ENCODE measurements at places on chromosomes 11 and 22.

- DNase-seq = no peak
These were observed 9.4 kb downstream of the PLAAT2 start for GRCh38 chr11:63553759-63554158.

DNA sequence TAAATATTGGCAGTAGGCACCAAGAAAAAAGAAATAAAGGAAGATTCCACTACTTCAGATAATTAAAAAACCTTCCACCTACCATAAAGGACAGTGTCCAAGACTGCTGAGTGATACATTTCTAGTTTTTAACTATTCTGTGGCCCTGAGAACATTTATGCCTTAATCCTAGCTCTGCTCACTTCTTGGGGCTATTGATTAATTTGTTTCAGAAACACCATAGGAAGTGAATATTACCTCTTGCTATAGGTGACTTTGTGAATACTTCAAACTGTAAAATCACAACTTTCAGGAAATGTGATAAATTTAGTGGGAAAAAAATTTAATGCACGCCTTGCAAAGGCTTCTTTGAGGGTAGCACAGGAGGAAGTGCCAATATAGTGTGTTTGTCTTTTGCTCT lies 35.2 kb downstream of the NF2 start:
- no peak for DNase-seq

DNA sequence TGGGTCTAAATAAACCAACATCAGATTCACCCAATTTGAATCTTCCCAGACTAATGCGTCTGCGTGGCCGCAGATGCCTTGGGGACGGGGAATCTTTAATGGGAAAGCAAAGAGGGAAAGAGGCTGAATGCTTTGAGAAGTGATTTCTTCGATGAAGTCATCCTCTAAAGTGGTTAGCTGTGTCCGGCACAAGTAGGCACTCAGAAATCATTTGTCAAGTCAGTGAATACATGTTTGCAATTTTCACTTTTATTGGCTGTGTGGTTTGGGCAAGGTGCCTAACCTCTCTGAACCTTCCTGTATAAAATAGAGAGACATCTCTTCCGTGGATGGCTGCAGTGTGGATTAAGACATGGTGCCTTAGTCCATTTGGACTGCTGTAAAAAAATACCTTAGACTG lies 19.7 kb upstream of the IFT27 start:
- no peak for DNase-seq

DNA sequence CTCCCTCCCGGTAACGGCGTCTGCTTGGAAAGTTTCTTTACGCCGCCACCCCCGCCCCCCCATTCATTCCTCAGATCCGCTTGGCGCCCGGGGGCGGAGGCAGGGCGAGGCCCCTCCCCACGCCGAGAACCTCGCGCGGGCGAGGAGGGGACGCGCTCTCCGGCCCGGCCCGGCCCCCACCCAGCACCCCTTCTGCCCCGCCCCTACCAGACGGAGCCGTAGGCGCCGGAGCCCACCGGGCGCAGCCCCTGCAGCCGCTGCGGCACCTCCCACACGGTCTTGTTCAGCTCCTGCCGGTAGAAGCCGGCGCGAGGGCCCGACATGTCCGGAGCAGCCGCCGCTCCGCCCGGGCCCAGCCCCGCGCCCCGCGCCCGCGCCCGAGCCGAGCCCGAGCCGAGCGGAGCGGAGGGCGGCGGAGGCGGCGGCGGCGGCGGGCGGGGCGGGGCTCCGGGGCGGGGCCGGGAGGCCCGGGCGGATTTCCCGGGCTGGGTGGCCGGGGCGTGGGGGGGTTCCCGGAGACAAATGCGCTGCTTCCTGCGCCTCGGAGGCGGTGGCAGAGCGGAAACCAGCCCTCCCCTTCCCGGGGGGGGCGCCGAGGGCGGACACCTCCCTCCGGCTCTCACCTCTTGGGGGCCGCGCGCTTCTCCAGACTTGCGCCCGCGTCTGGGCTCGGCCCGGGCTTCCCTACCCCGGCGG lies at the start of gene MAPK11:
Gene MAPK11 (minus strand): TSS at position 411 of the 696 bp plus-strand sequence. CDS start 88 bp downstream, at position 323.
- DNase-seq = no peak

DNA sequence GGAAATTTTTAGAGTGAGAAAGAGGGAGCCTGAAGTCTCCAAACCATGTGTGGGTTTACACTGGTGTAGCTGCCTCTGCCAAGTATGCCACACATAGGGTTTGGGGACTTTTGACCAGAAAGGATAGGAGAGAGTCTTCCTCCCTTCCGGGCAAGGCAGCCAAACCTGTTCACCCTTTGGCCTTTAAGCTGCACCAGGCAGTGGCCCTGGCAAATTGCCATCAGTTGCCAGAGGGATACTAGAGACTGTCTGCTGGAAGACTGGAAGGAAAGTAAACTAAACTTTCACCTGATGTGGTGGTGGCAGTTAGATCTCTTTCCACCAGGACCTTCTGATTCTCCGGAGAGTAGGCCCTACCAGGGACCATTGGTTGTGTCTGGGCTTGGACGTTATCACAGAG lies 1263.2 kb downstream of the FAM181B start:
- DNase-seq = no peak

DNA sequence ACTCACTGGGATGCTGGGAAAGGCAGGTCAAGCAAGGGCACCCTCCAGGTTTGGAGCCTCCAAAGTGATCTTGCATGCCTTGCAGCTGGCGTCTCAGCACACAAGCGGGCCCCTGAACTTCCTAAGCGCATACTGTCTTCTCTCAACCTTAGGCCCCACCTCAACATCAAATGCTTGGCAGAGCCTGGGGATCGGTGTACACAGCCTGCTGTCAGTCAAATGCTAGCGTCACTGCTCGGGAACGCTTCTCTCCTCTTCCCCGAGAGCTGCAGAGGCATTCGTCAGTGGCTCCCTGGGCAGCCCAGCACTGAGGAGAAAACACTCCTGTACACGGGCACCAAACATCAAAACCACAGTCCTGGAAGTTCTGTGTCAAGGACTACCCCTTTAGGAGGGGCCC lies 124.9 kb downstream of the C11orf58 start:
- no peak for DNase-seq

DNA sequence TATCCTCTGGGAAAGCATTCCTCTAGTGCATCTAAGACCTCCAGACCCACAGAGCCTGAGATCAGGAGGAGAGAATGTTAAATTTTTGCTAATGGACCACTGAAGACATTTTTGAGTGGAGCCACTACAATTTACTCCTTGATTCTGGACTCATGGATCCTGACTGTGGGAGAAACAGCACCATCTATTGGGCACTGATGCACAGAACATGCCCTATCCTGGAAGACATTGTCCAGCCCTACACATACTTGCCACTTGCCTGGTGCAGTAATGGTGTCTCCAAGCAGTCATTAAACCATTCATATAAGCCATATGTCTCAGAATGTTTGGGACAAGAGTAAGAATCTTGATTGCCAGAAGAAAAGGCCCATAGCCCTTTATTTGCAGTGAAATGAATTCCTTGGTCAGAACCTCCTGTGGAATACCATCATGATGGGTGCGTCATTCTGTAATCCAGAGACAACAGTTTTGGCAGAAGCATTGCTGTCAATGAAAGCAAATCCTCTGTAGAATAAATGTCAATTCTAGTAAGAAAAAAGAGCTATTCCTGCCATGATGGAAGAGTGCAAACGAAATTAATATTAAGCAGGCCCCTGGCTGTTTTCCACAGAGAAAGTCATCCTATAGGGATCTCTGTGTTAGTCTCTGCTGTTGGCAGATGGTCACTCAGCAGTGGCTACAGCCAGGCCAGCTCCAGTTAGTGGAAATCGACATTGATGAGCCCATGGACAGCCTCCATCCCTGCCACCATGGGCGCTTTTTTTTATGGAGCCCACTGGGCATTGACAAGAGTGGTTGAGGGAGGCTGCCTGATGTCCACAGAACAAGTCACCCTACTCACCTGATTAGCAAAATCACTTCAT lies 43.5 kb downstream of the GGTLC2 start:
- no peak for DNase-seq

- no peak for DNase-seq
These were observed 12.5 kb upstream of the ELF5 start for GRCh38 chr11:34525888-34526657.

- DNase-seq = no peak
These were observed 132.5 kb downstream of the WT1 start for GRCh38 chr11:32302826-32303225.

DNA sequence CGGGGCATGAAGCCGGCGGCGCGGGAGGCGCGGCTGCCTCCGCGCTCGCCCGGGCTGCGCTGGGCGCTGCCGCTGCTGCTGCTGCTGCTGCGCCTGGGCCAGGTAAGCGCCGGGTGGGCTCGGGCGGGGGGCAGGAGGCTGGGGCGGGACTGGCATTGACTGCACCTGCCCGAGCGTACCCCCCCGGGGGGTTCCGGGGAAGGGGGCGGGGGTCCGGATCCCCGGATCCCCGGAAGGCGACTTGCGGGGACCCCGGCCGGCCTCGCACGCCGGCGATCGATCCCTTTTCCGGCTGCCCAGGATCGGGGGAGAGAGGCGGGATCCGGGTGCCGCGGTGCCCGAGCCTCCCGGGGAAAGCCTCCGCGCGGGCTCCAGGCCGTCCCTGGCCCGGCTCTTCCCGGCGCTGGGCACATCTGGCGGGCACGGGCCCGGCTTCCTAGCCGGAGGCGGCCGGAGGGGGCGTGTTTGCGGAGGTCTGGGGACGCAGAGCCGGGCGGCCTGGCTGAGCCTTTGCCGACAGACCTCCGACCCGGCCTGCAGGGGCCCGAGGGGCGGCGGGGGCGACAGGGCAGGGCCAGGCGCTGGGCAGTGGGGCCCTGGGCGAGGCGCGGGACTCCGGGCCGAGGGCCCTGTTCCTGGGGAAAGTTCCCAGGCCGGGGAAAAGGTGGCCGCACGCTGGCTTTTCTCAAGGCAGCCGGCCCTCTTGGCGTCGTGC lies 705 bp downstream of the PTPRJ start:
- DNase-seq = no peak

- no peak for DNase-seq
These were observed 907.1 kb downstream of the DLG2 start for GRCh38 chr11:84719935-84720577.

- no peak for DNase-seq
These were observed 117.4 kb upstream of the TMEM45B start for GRCh38 chr11:129698212-129698611.

DNA sequence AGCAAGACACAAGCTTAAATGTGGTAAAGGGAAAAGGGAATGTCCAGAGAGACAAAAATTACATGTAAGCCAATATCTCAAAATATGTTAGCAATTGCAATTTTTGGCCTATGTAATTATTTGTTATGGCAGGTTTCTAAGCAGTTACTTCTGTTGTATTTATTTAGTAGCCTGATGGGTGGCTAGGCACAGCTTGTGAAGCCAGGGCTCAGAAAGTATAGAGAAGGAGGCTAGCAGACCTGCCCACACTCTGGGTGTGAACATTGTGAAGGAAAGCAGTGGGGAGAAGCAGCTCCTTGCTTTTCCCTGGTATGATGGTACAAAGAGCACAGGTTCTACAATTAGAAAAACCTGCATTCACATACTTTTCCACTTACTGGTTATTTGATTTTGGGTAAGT lies 196.5 kb upstream of the PGR start:
- no peak for DNase-seq

GRCh38 chr11:56103210-56103737 lies at the start of gene OR8H2:
OR8H2 (plus strand) TSS chr11:56103687; CDS start chr11:56105043, 1,356 bp downstream.
- DNase-seq = no peak

GRCh38 chr11:73296501-73297230 lies 11.4 kb upstream of the ARHGEF17 start:
- no peak for DNase-seq

- DNase-seq = peak; percentile 1
These were observed 155.3 kb downstream of the ST3GAL4 start for GRCh38 chr11:126510621-126511370.

GRCh38 chr11:102332611-102332994 lies 14.4 kb upstream of the BIRC2 start:
- no peak for DNase-seq

- DNase-seq = no peak
These were observed 255.3 kb downstream of the SBF2 start for GRCh38 chr11:10038521-10039302.

DNA sequence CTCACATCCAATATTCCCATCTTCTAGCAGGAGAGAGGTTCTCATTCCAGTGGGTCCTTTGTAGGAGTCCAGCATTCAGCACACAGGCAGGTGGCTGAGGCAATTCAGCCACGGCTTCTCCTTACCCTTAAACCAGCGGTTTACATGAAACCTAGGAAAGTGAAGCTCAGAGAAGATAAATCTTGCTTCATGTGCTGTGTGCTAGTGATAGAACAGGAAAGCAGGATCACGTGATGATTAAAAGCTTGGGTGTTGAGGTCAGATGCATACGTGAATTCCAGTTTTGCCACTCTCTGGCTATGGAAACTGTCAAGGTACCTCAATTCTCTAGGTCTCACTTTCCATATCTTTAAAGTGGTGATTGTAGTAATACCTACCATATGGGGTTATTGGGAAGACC lies 331.6 kb downstream of the INSC start:
- DNase-seq = no peak

GRCh38 chr22:20853236-20853660 lies 5.4 kb downstream of the PI4KA start:
- no peak for DNase-seq

DNA sequence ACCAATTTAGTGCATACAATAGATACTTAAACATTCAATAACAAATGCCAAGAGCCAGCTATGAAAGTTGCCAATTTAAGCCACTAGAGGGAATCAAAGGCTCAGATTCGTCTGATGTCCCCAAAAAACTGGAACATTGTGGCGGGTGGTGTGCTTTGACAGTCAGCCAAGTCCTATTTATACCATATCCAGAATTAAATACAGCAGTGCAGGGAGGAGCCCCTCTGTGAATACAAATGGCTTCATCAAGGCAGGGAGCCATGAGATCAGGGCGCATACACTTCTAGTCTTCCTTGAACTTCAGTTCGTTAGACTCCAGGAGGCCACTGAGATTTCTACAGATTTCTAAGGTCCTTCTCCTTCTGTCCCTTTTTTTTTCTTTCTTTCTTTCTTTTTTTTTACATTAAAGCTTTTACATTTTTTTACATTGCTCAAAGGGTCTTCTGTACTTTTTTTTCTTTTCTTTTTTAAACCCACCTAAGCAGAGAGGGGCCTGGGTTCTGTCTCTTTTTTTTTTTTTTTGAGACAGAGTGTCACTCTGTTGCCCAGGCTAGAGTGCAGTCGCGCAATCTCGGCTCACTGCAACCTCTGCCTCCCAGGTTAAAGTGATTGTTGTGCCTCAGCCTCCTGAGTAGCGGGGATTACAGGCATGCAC lies 41.5 kb upstream of the HSPA8 start:
- DNase-seq = no peak

GRCh38 chr11:27210531-27210930 lies 152.5 kb downstream of the CCDC34 start:
- no peak for DNase-seq

GRCh38 chr11:75149766-75150465 lies 991 bp upstream of the SLCO2B1 start:
- DNase-seq = no peak

DNA sequence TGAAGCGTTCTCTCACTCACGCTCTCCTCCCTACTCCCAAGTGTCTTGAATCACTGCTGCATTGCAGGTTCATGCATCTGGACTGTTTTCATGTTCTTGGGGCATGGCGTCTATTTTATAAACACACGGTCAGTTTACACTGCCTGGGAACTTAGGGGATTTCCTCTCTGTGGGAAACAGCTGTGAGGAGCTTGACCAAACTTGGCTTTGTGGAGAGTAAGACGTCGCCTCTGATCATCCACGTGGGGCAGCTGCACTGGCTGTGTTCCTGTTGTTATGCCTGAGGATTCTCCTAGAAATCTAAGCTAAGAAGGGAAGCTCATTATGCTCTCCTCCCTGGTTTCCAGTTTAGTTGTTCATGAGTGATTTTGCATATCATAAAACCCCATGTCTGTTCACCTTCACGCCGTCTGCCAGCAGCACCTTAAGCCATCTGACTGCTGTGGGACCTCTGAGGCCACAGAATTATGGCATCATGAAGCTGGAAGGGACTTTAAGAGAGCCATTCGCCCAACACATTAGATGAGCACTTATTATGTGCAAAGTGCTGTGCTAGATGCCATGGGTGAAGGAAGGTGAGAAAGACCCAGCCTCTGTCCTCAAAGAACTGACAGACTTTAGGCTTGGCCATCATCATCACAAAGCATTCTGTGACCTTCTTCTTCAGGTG lies 38.8 kb upstream of the POU2AF1 start:
- peak; percentile 74 for DNase-seq

Measured in non-pigmented ciliary epithelial cell (primary cell).